Ovary (tissue), 10 donors: ENCODE measurements at places on chromosomes 12 and 14.

DNA sequence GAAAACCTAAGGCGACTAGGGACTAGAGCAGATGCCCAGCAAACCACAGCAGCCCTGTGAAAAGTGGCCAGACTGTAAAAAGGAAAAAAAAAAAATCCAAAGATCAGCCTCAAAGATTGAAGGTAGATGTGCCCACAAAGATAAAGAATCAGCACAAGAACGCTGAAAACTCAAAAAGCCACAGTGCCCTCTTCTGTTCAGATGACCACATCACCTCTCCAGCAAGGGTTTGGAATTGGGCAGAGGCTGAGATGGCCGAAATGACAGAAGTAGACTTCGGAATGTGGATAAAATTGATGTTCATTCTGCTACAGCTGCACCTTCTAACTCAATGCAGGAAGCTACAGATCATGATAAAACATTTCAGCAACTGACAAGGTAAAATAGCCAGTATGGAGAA lies 154.4 kb downstream of the GPHN start:
- DNase-seq, result no peak

DNA sequence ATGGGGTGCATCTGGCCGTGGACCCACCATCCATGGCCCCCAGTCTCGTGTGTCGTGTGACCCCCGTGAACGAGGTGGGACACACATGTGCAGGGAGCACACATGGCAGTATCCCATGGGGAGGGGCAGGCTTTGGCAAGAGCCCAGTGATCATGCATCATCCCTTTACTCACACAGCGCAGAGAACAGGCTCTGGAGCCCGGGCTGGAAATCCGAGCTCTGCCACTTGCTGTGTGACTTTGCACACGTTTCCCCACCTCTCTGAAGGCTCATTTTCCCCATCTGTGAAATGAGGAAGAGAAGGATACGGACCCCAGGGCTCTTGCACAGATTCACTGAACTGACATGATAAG lies 119.9 kb downstream of the PHETA1 start:
- DNase-seq, result no peak

- DNase-seq, result no peak
Measured at GRCh38 chr12:101957252-101957959, 80.0 kb downstream of the DRAM1 start.

- DNase-seq, result no peak
Measured at GRCh38 chr12:125683748-125684381, 618.6 kb downstream of the AACS start.

DNA sequence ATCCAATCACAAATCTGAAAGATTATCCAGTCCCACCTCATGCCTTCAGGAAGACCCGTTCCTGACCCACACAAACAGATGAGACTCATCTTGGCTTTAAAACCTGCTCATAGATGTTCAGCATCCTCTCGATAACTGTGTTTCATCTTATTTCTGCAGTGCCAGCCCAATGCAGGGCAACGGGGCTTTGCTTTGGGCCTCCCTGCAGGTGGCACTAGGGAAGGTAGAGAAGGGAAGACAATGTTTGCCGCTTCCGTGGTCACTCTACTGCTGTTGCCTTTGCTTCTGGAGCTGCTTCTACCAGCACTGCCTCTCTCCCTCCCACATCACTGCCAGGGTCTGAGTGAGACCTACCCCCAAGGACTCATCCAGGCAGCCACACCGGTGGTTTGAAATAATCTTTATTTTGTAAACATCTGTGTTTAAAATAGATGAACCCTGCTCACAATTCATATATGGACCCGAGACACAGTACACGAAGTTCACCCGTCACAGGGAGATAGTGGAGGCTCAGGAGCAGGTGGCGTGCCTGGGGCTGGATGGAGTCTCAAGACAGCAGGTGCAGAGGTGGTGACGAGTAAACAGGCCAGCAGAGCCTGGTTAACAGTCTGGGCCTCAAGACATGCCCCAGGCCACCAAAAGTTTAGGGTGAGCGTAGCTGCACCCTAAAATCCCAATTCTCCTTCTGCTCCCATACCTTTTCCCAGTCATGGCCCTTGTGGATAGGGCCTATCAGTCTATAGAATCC lies 3.1 kb upstream of the GPX2 start:
- no peak for DNase-seq
